OCI-LY7 (cell line): ENCODE measurements at places on chromosomes 2 and 18.
A peak's percentile ranks its signal among the peaks of the same experiment; 100 is the strongest.

DNA sequence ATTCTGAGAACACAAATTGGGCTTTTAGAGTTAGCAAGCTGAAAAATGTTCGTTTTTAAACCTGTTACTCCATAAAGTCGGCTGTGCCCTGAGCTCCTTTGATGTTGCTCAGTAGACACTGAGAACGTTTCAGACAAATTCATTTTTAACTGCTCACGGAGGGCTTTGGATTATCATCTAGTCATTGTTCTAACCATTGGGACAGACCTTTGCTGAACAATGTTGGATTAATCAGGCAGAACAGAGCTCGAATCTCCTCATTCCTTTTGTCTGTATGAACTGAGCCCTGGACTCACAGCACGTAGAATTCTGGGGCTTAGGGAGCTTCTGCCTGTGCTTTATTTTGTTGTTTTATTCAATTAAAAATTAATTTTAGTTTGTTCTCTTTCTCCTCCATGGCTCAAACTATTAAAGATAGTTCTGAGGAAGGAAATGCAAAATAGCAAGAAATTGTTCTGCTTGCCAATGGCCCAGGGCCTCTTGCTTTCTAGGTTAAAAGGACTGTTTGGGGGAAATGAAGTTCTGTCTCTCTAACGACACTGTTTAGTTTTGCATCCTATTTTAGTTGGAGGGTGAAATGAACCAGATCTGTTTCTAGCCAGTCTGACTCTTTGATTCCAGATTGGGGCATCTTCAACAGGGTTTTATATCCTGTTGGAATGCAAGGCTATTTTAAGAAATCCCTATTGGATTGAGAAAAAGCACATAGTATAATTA is 114.7 kb upstream of the CXCR4 start:
- peak; percentile 58 for DNase-seq

- DNase-seq: no peak
Observed at GRCh38 chr2:1787755-1788477, 43.6 kb upstream of the PXDN start.

- DNase-seq: no peak
Observed at GRCh38 chr18:2540575-2540974, 30.7 kb downstream of the METTL4 start.

DNA sequence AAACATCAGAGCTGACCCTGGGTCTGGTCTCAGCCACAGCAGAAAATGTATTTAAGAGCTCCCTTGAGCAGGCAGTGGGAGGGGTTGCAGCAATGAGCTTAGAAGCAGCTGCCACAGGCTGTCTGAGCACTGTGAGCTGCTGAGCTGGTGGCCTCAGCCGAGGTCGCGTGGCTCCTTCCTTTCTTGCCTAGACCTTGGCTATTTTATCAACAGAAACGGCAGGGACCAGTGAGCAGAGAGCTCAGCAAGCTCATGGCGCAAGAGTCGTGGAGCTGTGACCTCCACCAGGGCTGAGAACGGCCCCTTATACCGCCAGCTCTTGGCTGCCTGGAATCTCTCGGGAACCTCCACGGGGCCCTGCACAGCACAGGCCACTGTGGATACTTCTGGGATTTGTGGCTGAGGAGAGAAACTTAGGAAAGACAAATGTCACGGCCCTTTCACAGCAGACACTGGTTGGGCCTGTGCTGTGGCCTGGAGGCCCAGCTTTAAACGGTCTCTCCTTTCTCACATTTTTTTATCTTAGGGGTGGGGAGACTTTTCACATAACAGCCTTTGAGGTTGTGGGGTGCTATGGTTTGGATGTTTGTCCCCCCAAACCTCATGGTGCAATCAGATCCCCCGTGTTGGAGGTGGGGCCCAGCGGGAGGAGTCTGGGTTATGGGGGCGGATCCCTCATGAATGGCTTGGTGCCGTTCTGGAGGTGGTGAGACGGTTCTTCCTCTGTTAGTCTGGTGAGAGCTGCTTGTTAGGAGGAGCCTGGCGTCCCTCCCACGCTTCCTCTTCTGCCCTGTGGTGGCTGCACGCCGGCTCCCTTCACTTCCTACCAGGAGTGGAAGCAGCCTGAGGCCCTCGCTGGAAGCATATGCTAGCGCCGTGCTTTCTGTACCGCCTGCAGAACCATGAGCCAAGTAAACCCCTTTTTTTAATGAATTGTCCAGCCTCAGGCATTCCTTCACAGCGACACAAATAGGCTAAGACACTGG is 1.7 kb downstream of the ALLC start:
- DNase-seq: no peak

GRCh38 chr2:29829841-29830240 is 91.5 kb downstream of the ALK start:
- DNase-seq: no peak

- DNase-seq: no peak
Observed at GRCh38 chr2:124286089-124286783, 261.1 kb downstream of the CNTNAP5 start.

DNA sequence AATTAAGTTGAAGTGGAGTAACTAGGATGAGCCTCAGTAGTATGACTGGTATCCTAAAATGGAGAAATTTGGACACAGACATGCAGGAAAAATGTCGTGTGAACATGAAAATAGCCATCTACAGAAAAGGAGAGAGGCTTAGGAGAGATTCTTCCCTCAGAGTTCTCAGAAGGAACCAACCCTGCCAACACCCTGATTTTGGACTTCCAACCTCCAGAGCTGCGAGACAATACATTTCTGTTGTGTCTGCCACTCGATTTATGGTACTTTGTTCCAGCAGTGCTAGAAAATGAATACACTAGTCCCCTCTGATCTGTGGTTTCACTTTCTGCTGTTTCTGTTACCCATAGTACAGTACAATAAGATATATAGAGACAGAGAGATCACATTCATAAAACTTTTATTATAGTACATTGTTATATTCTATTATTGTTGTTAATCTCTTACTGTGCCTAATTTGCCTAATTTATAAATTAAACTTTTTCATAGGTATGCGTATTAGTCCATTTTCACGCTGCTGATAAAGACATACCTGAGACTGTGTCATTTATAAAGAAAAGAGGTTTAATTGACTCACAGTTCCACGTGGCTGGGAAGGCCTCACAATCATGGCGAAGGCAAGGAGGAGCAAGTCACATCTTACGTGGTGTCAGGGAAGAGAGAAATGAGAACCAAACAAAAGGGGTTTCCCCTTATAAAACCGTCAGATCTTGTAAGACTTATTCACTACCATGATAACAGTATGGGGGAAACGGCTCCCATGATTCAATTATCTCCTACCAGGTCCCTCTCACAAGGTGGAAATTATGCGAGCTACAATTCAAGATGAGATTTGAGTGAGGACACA is 41.3 kb downstream of the PLEKHA3 start:
- no peak for DNase-seq

- DNase-seq: no peak
Observed at GRCh38 chr18:11570073-11570588, 39.3 kb upstream of the SLC35G4 start.

GRCh38 chr2:190501702-190502407 is 32.7 kb downstream of the NEMP2 start:
- no peak for DNase-seq

GRCh38 chr2:181741756-181742155 is 61.4 kb upstream of the NEUROD1 start:
- no peak for DNase-seq

- no peak for DNase-seq
Observed at GRCh38 chr2:3712831-3713503, 9.6 kb downstream of the DCDC2C start.

- no peak for DNase-seq
Observed at GRCh38 chr18:46415532-46416252, 241.3 kb downstream of the LOXHD1 start.

DNA sequence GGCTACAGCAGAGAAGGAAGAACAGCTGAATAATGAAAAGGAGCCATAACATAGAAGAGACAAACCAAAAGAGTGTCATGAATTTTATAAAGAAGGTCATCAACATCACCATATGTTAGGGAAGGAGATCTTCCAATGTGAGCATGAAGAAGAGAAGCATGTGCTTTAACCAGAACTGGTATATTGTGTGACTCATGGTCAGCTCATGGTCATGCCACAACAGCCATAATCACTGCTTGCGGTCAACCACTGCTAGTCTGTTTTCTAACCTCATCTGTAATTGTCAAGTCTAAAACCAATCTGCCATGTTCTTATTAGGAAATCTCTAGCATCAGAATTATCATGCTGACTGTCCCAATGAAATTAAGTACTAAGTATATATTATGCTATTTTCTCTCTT is 204.1 kb upstream of the VRK2 start:
- no peak for DNase-seq

GRCh38 chr2:126893606-126894005 is 5.1 kb upstream of the TEX51 start:
- no peak for DNase-seq

DNA sequence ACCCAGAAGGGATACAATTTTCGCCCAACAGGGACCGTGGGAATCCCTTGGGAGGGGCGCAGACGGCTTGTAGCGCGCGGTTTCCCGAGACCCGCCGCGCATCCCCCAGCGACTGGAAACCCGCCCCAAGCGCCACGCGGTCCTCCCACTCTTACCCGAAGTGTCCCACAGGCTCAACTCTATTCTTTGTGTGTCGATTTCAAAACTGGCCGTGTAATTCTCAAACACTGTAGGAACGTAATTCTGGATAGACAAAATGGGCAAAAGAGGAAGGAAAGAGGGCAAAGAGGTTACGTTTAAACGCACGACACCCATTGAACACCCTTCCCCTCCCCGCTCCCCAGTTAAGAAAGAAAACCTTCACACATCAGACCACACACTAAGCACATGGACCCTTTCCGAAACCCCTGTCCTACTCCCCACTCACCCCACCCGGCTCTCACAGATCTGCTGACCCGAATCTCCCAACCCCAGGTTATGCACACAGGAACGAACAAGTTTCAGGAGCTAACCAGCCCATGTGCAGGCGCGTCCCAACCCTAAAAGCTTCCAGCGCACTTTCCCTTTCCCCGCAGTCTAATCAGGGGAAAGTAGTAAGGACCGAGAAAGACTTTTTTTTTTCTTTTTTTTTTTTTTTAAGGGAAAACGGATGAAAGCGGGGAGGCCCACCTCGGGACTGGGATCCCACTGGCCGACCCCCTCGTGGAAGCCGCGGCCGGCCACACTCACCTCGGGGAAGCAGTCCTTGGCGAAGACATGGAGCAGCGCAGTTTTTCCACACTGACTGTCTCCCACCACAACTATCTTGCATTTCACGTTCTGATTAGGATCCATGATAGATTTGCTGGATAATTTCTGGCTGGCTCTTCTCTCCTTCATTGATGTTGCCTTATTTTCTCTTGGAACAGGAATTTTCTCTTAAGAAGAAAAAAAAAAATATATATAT is 655 bp downstream of the RND3 start:
- no peak for DNase-seq

GRCh38 chr2:73297151-73297559 is 3.8 kb upstream of the EGR4 start:
- DNase-seq: no peak

- no peak for DNase-seq
Observed at GRCh38 chr2:169002161-169002738, 28.9 kb downstream of the ABCB11 start.

- no peak for DNase-seq
Observed at GRCh38 chr2:67845621-67846369, 217.0 kb downstream of the C1D start.

DNA sequence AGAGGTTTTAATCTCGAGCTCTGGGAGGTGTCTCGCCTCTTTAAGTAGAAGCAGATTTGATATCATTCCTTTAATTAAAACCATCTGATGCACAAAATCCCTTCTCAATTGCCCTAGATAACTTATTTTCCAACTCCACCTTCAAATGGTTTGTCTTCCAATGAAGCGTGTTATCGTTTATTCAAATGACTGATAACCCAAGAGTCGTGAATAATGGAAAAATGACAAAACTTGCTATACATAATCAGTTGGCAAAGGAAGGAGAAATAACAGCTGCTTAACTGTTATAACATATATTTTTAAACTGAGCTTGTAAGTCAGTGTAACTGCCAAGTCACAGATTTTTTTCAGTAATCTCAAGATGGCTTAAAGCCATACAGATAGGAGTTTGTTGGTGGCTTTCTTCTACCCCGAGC is 144.6 kb downstream of the QPCT start:
- no peak for DNase-seq

DNA sequence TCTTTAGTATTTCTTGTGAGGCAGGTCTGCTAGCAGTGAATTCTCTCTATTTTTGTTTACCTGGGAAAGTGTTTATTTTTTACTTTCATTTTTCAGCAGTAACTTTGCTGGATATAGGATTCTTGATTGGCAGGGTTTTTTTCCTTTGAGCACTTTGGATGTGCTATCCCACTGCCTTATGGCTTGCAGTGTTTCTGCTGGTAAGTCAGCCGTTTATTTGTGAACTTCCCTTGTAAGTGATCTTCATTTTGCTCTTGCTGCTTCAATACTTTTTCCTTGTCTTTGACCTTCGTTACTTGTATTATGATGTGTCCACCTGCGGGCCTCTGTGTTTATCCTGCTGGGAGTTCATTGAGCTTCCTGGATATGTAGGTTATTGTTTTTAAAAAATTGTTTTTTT is 54.7 kb downstream of the SLC66A2 start:
- DNase-seq: no peak

- no peak for DNase-seq
Observed at GRCh38 chr18:57854726-57855125, 51.6 kb upstream of the ATP8B1 start.

- no peak for DNase-seq
Observed at GRCh38 chr2:106561356-106561755, 74.2 kb downstream of the CD8B2 start.

- no peak for DNase-seq
Observed at GRCh38 chr2:239779584-239779983, 245.6 kb downstream of the NDUFA10 start.

DNA sequence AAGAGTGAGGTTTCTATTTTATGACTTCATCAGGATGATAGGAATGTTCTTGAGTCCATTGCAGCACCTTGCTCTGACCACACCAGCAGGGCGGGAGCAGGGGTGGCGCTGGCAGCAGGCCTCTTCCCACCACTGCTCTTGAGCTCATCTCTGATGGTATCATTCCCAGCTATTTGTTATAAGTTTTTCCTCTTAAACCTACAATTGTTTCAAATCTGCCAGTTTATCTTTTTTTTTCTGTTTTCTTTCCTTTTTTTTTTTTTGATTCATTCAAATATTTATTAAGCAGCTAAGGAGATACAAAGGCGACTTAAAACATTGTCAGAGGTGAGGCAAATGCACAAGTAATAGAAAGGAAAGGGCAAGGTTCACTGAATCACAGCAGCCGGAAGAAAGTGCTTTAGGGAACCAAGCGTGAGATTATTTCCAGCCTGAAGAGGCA is 28.7 kb downstream of the NIFK start:
- no peak for DNase-seq

DNA sequence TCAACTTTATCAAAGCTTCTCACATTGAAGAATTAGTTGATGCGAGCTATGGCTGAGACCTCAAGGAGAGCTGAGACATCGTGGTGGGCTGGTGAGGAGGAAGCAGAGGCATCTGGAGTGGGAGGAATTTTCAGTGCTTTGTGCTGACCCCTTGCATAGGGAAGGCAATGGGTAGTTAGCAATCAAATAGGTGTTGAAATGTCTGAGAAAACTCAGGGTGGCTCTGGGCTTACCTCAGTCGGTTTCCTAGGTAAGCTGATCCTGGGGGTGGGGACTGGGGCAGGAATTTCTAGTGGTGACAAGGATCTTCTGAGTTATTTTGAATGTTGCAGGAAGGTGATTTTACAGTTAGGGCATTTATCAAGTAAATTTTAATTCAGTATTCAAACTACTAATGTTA is 20.7 kb upstream of the DPP10 start:
- no peak for DNase-seq
